ENCODE measurements at places on chromosomes 13 and 19. TPM values are rescaled to one million over a fixed set of nuclear protein-coding genes. Genes with fewer than 3 reads are reported as not detected.

Gene ZNF491
- total RNA-seq, result 1.0 TPM

Gene ENOX1
- total RNA-seq, result 0.84 TPM

Gene SLITRK6
- 0.50 TPM for total RNA-seq

Gene KLK1
- not detected for total RNA-seq

Gene SKA3
- total RNA-seq, result 22.7 TPM

Gene ANGPTL4
- total RNA-seq, result 0.59 TPM

Gene BCAM
- 18.3 TPM for total RNA-seq

Gene SULT2B1
- total RNA-seq, result 0.15 TPM

Gene ZNF431
- total RNA-seq, result 3.3 TPM

Gene SH2D3A
- under 0.01 TPM for total RNA-seq

Gene GDF15
- total RNA-seq, result 46.7 TPM

Gene ZNF570
- total RNA-seq, result 3.4 TPM

Gene U2AF1L4
- total RNA-seq, result 15.8 TPM

Gene KLK12
- not detected for total RNA-seq

Gene RNF17
- 0.50 TPM for total RNA-seq

Gene PSG7
- total RNA-seq, result not detected
